ENCODE measurements at places on chromosomes 7 and 10.

DNA sequence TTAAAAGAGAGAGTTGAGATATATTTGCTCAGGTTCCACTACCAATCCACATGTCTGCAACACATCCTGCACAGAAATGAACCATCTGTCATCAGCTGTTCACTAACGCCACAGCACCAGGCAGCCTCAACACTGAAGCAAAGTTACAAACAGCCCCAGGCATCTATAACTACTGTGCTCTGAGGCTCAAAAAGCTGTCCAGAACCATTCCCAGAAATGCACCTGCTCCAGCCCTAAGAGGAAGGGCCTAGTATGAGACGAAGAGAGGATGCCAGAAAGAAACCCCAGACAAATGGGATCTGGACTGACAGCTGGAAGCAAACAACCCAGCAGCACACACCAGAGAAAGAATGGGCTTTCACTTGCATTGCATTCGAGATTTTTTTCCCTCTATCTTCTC, 159.3 kb downstream of the ELMO1 start:
- no peak overlapping the region for H3K4me3 ChIP-seq
- DNase-seq = no peak
- H3K27me3 ChIP-seq = no peaks in the 10 kb centered on the region
- peak overlapping the region; percentile 2 for H3K27ac ChIP-seq
- peaks cover 7% of the 10 kb centered on the region for H3K36me3 ChIP-seq

DNA sequence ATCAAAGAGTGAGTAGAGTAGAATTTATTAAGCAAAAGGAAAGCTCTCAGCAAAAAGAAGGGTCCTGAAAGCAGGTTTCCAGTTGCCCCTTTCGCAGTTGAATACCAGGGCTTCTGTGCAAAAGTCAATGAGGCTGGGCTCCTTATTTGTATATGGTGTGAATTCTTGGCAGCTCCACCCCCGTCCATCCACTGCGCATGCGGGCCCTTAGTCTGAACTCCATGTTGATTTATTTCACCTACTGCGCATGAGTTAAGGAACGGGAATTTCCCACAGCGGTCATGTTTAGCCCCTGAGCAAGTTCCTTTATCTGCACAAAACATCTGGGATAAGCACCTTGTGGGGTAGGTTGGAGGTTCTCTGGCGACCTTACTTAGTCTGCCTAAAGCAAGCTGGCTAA, 325.6 kb downstream of the ZWINT start:
- H3K4me3 ChIP-seq = no peak overlapping the region
- no peak for DNase-seq

- peak; percentile 22 for DNase-seq
- no peak overlapping the region for H3K27ac ChIP-seq
Measured at GRCh38 chr10:43689618-43689954, 40.9 kb upstream of the ZNF32 start.

DNA sequence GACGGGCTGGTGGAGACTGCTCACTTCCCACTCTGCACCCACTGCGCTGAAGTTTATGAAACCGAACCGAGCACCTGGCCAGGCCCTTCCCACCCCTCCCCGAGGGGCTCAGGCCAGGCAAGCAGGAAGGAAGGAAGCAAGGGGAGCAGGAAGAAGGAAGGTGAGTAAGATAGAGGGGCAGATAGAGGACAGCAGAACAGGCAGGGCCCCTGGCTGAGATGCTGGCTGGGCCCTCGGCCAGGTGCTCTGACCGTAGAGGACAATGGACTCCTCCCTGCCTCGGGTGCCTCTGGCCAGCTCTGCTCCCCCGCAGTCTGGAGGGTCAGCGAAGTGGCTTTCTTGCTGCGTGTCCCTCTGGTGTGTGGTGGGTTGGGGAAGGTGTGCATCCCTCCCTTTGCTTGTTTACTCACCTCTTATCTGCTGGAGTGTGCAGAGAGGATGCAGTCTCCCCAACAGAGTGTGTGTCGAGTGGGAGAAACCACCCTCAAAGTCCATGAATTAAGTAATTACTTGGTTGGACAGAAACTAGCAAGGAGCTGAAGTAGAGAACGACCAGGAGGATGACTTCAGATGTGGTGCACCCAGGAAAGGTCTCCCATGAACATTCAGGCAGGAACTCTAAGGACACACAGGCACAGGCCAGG, 82.8 kb upstream of the PPP2R2D start:
- H3K27me3 ChIP-seq = peaks cover 2% of the 10 kb centered on the region
- H3K36me3 ChIP-seq = no peaks in the 10 kb centered on the region
- H3K4me3 ChIP-seq = no peak overlapping the region
- no peak for DNase-seq

DNA sequence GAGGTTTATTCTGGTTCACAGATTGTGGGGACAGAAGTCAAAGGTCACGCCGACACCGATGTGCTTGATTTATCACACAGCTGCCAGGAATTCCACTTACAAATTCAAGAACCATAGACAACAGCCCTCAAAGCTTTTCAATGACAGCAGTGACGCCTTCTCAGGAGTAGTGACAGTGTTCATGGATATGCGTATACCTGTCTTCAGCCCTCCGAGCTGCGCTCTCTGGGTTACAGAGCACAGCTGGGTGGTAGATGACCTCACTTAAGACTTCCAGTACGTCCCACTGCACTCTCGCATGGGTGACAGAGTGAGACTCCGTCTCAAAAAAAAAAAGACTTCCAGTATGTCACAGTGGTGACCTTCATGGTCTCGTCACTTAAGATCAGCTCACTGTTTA, 108.5 kb downstream of the TCERG1L start:
- H3K4me1 ChIP-seq = no peaks in the 10 kb centered on the region
- no peak overlapping the region for H3K4me3 ChIP-seq
- no peak for DNase-seq
- H3K27me3 ChIP-seq = no peaks in the 10 kb centered on the region
- no peaks in the 10 kb centered on the region for H3K36me3 ChIP-seq
- no peak overlapping the region for H3K27ac ChIP-seq

DNA sequence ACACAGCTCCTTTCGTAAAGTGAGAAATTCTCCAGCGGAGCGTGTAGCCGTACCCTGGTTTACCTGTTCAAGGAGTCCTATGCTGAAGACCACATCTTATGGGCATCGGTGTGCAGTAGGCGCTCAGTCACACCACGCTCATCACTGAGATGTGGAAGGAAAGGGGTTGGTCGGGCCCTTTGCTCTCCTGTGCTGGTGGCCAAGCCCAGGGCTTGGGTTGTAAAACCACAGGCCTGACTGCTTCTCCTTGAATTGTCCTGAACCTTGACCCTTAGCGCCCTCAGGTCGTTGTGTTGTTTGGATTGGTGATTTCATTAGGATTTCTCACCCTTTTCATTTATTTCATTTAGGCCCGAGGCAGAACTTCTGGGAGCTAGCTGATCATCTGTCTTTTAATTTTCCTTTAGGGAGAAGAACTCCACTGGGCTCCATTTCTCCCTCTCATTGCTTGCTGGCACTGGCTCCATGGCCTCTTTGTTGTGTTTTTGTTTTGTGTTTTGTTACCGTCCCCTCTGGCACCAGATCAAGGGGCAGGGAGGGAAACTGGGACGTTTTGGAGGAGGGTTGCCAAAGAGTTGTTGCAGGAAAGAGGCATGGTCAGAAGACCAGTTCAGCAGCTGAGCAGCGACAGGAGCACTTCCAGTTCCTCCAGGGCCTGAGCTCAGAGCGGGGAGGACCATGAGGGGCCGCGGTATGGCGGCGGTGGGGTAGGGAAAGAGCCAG, 511.4 kb upstream of the GALNT17 start:
- H3K27ac ChIP-seq = no peak overlapping the region
- no peaks in the 10 kb centered on the region for H3K4me1 ChIP-seq
- no peaks in the 10 kb centered on the region for H3K36me3 ChIP-seq
- no peak overlapping the region for H3K4me3 ChIP-seq
- H3K27me3 ChIP-seq = no peaks in the 10 kb centered on the region

DNA sequence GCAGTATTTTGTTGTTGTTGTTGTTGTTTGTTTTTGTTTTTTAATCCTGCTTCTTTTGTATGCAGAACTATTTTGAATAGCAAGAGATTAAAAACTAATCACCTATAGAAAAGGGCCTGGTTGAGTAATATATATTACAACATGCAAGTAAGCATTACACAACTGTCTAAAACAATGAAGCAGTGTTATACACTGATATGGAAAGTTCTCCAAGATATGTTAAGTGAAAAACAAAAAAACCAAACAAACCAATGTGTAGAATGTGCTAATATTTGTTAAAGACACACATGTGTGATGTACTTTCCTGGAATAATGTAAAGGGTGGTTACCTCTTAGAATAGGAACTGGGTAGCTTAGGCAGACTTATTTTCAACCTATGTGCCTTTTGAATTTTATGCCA, 117.4 kb downstream of the ZNF365 start:
- no peaks in the 10 kb centered on the region for H3K27me3 ChIP-seq
- no peaks in the 10 kb centered on the region for H3K4me1 ChIP-seq
- no peaks in the 10 kb centered on the region for H3K36me3 ChIP-seq
- DNase-seq = no peak

DNA sequence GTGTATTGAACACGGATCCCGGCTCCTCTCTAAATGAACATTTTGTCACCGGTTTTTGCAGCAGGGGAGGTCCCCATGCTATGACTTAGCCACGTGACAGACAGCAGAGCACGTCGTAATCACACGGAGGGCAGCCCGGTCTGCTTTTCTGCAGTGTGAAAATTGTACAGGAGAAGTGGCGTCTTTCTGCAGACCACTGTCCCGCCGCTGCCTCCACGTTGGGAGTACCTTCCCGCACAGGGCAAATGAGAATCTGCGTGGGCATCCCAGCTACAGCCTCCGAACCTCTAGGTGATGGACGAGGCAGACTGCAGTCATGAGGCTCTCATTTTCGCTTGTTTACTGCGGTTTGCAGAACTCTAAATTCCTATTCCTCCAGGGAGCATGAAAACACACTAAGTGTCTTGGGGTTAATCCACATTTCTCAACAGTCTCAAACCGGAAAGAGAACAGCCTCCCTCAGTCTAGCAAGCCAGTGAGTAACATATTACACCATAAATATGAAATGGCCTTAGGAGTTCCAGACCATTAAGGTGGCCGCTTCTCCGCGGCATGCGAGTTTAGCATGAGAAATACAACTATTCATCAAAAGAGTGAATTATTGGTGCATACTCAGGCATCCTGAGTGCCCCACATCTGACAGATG, 89.8 kb downstream of the TCERG1L start:
- DNase-seq = no peak
- H3K4me3 ChIP-seq = no peak overlapping the region
- no peaks in the 10 kb centered on the region for H3K4me1 ChIP-seq
- H3K27me3 ChIP-seq = no peaks in the 10 kb centered on the region
- H3K27ac ChIP-seq = no peak overlapping the region
- H3K36me3 ChIP-seq = no peaks in the 10 kb centered on the region

DNA sequence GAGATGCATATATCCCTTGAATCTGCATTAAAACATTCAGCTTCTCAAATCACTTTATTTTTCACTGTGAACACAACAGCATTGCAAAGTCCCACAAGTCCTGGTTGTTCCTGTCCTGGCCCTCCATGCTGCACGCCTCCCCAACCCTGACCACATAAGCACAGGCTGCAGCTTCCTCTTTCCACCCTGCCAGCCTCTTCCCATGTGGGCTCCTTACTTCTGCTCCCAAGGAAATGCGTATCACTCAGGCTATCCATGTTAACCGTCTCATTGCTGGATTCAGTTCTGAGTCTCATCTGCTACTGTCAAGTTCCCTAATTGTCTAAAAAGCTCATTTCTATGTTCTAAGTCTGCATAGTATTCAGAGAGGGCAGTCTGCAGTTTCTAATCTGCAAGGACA, 89.7 kb upstream of the ZPBP start:
- H3K27me3 ChIP-seq = no peaks in the 10 kb centered on the region
- no peak overlapping the region for H3K4me3 ChIP-seq
- H3K36me3 ChIP-seq = no peaks in the 10 kb centered on the region
- H3K27ac ChIP-seq = no peak overlapping the region

DNA sequence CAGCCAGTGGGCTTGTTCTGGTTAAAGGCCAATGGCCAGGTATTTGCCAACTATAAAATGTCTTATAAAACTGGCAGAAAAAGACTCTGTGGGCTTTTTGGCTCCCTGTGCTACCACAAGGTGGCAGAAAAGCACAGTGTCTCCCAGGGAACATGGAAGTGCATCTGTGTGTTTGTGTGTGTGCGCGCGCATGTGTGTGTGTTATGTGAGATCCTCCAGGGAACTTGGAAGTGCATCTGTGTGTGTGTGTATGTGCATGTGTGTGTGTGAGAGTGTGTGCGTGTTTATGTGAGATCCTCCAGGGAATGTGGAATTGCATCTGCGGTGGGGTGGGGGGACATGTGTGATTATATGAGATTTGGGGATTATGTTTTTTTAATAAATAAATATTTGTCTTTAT, 30.2 kb upstream of the ABI1 start:
- peak; percentile 64 for DNase-seq
- H3K27me3 ChIP-seq = no peaks in the 10 kb centered on the region
- no peaks in the 10 kb centered on the region for H3K4me1 ChIP-seq
- H3K36me3 ChIP-seq = peaks cover 1% of the 10 kb centered on the region
- no peak overlapping the region for H3K27ac ChIP-seq
- no peak overlapping the region for H3K4me3 ChIP-seq
